ENCODE measurements at places on chromosomes 5 and 9.

GRCh38 chr5:136145030-136145429 lies 12.4 kb downstream of the SMAD5 start:
- no peak for DNase-seq

DNA sequence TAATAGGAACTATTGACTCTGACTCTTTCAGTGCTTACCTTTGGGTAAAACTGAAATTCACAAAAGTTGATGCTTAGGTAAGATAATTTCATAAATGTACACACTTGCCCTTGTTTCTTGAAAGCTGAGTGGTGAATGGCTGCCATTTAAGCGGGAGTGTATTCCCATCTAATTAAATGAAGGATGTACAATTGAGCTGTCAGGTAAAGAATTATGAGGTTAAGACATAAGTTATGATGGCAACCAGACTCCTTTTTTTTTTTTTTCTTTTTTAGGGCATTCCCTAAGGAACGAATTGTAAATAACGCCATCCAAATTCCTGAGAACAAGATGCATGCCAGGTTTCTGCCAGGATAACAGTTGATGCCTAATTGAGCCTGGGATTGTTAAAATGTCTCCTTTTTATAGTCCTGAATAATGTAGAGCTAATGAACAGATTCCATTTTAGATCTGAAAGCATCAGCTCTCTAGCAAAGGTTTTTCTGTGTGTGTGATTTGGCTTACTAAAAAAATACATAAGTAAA lies 199.7 kb downstream of the ISL1 start:
- no peak for DNase-seq

DNA sequence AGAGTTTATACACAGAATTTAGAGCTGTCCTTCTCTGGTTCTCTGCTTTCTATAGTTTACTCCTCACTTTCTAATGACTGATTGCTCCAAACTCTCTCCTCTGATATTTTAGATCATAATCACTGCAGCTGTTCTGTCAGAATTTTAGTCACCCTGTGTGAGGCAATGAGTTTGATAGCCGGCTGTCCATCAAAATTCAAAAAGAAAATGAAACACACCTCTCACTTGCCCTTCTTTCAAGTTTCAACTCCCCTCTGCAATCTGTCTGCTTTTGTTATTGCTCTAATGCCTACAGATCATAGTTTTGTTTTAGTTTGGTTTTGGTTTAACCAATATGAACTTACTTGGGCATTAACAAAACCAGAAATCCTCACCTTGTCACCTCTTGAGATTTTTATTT lies 23.3 kb upstream of the ABLIM3 start:
- DNase-seq: no peak

DNA sequence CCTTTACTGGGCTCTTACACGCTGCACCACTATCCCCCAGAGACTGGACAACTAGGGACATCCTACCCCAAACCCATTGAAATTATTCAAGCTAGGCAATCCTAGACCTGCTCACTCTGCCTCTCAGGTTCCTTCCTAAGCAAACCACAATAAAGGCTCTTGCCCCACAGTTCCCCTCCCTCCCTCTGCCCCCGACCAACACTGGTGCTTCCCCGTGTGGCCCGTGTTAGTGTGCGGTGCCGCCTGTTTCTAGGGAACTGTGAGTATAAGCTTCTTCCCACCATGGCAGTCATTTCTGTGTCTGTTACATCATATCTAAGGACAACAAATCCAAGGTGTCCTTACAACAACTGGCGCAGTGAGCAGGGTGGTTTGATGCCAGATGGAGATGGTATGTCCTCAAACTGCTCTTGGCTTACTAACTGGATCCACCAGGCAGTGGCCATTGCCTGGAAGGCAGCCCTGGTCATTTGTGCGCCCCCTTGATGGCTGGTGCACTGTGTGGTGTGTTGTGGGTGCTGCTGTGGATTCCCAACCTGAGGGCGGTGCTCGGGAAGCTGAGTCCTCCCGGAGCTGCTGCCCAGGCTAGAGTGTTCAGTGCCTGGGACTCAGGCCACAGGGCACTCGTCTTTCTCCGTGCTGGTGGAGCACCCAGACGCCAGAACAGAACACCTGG lies 8.4 kb upstream of the MXD3 start:
- no peak for DNase-seq

- no peak for DNase-seq
Measured at GRCh38 chr5:172725785-172726184, 45.2 kb downstream of the DUSP1 start.

GRCh38 chr9:5580650-5581049 lies 48.3 kb upstream of the RIC1 start:
- no peak for DNase-seq

GRCh38 chr9:71213633-71214032 lies 92.2 kb upstream of the TRPM3 start:
- DNase-seq: no peak

DNA sequence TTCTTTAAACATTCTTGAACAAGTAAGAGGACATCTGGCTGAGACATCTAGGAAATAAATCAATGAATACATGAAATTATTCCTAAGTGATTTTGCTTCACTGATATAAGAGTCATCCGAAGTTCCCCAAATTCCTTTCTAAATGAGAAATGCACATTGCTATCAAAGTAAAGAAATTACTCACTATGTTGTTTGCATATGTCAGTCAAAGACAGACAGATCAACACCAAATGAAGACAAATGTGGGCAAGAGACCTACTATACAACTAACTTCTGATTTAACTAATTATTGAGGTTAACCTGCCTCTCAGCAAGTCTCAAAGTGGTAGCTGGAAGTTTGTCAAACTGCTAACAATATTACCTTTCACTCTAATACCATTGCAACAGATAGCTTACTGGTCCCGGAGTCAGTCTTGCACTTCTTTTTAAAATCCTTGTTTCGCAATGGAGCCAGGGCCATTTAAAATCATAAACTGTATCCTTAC lies 13.2 kb downstream of the TUT7 start:
- DNase-seq: no peak

GRCh38 chr9:12141422-12141821 lies 551.8 kb upstream of the TYRP1 start:
- DNase-seq: no peak

- no peak for DNase-seq
Measured at GRCh38 chr5:8644377-8644776, 775.4 kb downstream of the MTRR start.

- no peak for DNase-seq
Measured at GRCh38 chr5:166947045-166947444, 1344.4 kb upstream of the WWC1 start.

- DNase-seq: no peak
Measured at GRCh38 chr5:125720348-125720685, 702.9 kb upstream of the GRAMD2B start.

DNA sequence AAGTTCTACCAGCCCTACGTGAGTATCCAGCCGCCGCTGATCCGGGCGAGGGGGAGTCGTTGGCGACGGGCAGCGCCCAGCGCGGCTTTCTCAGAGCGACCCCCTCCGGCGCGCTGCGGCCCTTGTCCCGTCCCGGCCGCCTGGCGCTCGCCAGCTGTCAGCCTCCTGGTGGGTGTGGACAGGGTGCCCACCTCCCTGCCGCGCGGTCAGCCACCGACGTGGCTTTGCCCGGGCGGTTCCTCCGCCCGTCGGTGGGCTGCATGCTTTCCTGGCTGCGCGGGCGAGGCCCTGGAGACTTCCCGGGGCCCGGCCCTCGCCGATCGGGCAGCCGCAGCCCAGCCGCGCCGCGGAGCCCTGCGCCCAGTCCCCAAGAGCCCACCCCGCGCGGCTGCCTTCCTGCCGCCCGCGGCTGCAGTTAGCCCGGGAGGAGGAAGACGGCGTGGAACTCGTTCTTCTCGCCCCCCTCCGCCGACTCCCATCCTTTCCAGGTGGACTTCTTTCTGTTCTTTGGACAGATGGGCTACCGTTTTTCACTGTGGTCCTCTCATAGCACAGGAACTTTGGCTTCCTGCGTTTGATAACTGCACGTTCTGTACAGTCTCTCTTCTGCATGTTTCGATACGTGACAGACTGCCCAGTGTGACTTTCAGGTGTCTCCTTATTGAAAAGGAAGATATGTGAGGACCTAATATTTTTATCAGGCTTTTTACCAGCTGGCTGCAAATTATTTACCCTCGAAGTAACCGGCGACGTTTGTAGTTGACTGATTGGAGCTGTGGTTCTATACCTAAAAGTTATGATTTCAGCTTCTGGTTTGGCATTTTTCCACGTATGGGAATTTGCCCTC lies 577 bp downstream of the AP3S1 start:
- no peak for DNase-seq

DNA sequence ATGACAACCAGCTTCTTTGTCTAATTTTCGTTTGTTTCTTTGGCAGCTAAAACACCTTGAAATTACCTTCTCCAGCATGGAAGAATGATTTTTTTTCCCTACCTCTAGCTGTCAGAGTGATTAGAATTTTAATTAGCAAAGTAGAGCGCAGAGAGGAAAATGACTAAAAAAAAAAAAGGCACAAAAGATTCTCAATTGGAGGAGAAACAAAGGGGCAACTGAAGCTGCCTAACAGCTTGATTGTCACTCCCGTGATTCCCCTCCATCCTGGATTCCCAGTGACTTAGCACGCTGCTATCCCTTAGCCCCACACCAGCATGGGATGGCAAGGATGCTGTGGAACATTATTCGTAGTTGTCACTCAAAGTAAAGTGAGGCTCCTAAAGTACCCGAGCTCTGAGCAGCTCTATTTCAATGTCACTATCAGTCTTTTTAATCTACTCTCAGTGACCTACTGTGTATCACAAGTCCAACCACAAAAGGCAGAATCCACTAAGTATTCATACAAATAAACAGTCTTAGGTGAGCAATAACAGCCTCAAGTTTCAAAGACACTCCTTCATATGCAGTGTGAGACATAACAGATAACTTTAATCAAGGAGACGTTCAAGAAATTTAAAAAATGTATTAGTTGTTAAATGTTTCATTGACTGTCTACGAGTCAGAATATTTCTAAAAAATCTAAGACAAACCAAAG lies 710.0 kb upstream of the GRAMD2B start:
- no peak for DNase-seq

DNA sequence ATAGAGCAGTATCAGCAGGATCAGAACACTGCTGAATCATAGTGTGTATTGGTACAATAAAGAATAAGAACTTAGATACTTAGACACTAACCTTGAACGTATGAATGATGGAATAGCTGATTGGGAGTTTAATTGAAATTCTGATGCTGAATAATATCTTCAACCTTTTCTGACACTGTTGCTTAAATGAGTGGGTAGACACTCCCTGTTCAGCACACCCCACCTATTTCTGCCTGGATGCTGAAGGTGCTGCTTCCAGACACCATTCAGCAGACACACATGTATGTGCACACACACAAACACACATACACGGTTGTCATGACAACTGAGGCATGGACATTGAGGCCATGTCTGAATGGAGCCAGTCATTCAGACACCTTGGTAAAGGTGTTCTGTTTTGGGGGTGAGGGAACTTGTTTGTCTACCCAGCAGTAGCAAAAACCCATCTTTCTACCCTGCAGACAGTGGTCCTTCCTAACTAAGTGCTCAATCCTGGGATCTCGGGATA lies 54.3 kb downstream of the TMEM215 start:
- no peak for DNase-seq

DNA sequence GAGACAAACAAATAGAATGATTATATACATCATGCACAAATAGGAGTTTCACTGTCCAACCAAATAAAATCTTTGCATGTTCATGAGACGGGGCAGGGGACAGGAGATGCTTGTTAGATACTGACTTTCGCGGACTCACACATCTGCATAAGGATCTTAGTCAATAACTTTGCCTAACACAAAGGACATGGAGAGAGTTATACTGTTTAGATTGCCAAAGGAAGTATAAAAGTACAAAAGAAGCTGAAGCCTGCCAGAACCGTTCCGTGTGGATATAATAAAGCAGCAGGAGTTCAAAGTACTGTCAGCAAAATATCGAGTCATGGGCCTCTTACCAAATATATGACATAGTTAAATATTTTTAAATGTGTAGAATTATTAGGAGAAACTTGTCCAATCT lies 1148.4 kb downstream of the EFNA5 start:
- no peak for DNase-seq

GRCh38 chr5:16160706-16161105 lies 18.9 kb downstream of the MARCHF11 start:
- DNase-seq: no peak

- no peak for DNase-seq
Measured at GRCh38 chr9:88537761-88538091, 2.7 kb downstream of the NXNL2 start.

GRCh38 chr5:36056422-36056821 lies 10.3 kb downstream of the UGT3A2 start:
- no peak for DNase-seq

DNA sequence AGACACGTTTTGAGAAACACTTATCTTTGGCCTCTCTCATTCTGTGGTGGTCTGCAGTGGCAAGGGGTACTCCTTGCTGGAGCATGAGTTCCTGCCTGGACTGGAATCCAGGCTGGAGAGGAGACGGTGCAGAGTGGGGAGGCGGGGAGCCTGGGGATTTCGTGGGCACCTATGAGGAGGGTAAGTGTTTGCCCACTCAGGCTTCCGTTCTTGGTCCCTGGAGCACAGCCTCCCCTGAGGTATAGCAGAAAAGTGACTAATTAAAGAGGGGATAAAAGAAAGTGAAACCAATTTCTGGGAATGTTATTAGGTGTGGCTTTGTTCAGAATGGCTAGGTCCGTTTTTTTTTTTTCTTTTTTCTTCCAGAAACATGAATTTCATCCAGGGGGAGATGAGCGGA lies 90.8 kb downstream of the ARHGAP26 start:
- DNase-seq: no peak

- no peak for DNase-seq
Measured at GRCh38 chr5:148699028-148699427, 44.7 kb upstream of the HTR4 start.

- no peak for DNase-seq
Measured at GRCh38 chr9:129240581-129241211, 62.6 kb upstream of the IER5L start.

GRCh38 chr5:144503123-144503522 lies 332.4 kb downstream of the KCTD16 start:
- no peak for DNase-seq

DNA sequence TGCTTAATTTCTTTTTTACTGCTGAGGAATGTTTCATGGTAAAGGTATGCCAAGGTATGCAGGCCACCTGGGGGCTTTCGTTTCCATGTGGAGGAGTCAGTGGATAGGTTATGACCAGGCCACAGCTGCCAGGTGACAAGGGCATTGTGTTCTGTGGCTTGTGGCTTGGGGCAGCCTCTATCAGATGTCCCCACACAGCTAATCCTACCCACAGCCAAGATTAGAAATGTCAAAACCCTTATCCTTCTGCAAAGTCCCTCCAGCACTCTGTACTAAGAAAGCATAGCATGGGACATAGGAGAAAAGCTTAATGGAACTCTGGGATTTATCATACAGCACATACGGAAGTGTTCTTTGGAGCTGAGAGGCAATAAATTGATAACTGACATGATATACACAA lies 171.2 kb upstream of the S1PR3 start:
- DNase-seq: no peak

Data from stimulated activated CD8-positive, alpha-beta memory T cell treated with anti-CD3 and anti-CD28 coated beads, Interleukin-2, amount 100 ng/mL, for 48 hours (primary cell).